ENCODE measurements at places on chromosomes 6 and 20.

- DNase-seq, result no peak
Measured at GRCh38 chr6:163133017-163133416, 281.5 kb upstream of the QKI start.

GRCh38 chr6:20575704-20576451, 41.6 kb downstream of the CDKAL1 start:
- no peak for DNase-seq

GRCh38 chr6:13496513-13497190, 9.3 kb upstream of the GFOD1 start:
- DNase-seq, result no peak

DNA sequence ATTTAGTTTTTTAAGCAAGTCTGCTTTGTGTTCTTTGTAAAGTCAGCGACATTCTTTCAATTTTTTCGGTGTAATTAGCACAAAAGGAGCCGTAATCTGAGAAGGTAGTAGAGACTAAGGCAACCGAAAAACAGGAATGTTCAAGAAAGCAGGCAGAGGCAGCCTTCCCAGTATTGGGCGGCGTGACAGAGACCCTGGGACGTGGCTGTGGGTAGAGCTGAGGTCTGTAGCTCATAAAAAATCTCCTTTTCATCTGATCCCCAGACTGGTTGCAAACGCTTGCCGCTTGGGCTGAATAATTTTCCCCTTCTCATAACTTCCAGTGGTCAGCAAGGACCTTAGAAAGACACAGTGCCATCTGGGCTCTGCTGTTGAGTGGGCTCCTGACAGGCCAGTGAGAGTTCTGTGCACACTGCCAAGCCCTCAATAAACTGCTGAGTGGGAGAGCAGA, 30.8 kb downstream of the GNAS start:
- DNase-seq, result no peak

GRCh38 chr20:50745634-50746137, 14.3 kb downstream of the PARD6B start:
- no peak for DNase-seq

All from GOT3 (cell line).